ENCODE measurements at places on chromosomes 4 and X.

DNA sequence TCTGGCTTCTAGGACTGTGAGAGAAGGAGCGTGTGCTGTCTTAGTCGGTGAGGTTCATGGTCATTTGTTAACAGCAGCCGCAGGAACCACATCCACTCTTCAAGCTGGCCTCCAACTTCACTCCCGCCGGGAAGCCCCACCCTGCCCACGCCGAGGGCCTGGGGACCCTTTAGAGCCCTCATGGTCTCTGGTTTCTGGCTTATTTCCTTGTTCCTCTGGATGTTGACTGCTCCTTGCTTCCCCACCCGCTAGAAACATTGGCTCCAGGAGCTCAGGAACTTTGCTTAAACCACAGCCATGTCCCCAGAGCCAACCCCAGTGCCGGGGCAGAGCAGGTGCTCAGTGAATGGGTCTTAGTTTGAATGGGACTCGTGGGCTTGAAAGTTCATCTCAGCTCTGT, 40.8 kb downstream of the HTRA3 start:
- no peak for DNase-seq

DNA sequence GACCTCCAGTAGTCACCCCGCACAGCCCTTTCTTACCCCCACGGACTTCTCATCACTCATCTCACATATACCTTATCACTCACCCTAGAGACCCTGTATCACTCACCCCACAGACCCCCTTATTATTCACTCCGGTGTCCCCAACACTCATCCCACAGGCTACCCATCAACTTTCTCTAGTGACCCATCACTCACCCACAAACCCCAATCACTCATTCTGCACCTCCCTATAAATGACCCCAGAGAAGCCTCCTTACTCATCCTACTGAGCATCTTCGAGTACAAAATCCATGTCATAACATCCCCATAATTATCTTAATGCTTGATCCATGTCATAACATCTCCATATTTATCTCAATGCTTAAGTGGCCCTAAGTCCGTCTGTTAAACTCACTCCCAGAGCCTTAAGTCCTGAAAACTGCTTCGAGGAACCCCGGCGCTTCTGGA, 934 bp downstream of the ZNF41 start:
- peak; percentile 22 for DNase-seq

- DNase-seq: no peak
These were observed 10.3 kb downstream of the FAM3A start for GRCh38 chrX:154505734-154506133.

- no peak for DNase-seq
These were observed 73.7 kb downstream of the CHST7 start for GRCh38 chrX:46647251-46647650.

DNA sequence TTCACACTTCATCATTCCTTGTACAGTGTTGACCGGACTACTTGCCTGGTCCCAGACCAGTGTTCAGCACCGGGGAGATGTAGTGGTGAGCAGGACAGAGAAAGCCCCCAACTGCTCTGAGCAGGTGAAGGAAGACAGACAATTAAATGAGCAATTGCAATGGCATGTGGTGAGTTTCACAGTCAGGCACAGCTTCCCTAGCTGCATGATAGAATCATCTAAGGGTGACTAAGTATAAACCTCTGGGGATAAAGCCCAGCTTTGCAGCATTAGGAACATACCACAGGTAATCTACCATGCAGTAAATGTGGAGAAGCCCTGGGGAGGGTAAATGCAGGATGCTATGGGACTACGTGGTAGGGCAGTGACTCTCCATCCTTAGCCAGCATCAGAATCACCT, 47.8 kb downstream of the TMA16 start:
- no peak for DNase-seq

DNA sequence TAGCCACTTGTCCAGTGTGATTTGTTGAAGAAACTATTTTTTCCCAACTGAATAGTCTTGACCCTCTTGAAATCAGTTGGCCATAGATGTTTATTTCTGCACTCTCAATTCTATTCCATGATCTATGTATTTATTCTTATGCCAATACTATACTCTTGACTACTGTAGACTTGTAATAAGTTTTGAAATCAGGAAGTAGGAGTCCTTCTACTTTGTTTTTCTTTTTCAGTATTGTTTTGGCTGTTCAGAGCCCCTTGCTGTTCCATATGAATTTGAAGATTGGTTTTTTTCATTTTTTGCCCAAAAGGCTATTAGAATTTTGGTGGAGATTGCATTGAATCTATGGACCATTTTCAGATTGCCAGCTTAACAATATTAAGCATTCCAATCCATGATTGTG, 10.2 kb downstream of the SAP30 start:
- no peak for DNase-seq

GRCh38 chr4:7212921-7213320, 20.6 kb downstream of the SORCS2 start:
- no peak for DNase-seq

DNA sequence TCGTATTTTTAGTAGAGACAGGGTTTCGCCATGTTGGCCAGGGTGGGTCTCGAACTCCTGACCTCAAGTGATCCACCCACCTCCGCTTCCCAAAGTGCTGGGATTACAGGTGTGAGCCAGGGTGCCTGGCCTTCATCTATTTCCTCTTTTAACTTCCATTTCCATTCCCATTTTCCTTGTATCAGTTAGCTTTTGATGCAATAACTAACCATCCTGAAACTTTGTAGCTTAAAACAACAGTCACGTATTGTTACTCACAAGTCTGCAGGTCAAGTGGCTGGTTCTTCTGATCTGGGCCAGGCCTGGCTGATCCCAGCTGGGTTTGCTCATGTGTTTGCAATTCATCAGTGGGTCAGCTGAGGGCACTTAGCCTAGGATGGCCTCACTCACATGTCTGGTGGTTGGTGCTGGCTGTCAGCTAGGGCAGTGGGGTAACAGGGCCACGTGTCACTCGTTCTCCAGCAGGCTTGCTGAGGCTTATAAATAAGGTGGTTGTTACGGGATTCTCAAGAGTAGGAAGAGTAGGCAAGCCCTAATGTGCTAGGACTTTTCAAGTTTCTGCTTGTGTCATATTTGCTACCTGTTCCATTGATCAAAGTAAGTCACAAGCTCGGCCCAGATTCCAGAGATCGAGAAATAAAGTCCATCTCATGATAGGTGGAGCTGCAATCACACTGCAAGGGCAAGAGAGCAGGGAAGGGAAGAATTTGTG, 88.2 kb downstream of the SOWAHB start:
- no peak for DNase-seq

DNA sequence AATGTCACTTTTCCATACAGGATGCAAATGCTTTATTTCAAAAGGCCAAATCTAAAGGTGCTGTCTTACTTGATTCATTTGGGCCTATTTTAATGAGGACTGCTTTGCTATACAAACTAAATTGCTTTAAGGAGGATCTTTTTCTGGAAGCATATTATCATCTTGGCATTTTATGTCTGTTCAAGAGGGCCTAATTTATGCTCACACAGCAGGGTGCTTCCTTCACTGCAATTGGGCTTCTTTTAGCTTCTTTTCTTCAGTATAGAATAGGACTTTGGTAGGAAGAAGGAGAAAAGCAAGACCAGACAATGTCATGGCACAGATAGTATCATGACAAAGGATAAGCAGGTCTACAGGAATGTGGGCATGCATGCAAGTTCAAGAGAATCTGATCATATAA, 222.4 kb upstream of the ANKRD50 start:
- no peak for DNase-seq

- no peak for DNase-seq
These were observed 165.5 kb downstream of the HS3ST1 start for GRCh38 chr4:11263208-11263607.

Data from T-helper 2 cell treated with Interferon-gamma antibody and Interleukin-4, amounts not matched to agents 5 μg/mL and 100 μg/mL, for 36 hours (primary cell).